ENCODE measurements at places on chromosomes 16 and 17.

DNA sequence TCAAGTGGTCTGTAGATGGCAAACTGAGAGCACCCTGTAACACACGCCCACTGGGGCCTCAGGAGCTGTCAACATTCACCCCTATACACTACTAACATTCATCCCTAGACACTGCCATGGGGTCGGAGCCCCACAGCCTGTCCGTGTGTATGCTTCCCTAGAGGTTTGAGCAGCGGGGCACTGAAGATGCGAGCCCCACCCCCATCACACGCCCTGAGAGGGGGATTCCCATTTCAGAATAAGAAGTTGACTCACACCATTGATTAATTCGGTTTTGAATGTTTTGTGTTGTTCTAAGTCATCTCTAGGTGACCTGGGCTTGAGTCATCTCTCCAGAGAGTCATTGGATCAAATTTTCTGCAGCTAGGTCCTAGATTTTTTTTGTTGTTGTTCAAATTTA lies 37.3 kb upstream of the MMD start:
- peak; percentile 81 for DNase-seq

DNA sequence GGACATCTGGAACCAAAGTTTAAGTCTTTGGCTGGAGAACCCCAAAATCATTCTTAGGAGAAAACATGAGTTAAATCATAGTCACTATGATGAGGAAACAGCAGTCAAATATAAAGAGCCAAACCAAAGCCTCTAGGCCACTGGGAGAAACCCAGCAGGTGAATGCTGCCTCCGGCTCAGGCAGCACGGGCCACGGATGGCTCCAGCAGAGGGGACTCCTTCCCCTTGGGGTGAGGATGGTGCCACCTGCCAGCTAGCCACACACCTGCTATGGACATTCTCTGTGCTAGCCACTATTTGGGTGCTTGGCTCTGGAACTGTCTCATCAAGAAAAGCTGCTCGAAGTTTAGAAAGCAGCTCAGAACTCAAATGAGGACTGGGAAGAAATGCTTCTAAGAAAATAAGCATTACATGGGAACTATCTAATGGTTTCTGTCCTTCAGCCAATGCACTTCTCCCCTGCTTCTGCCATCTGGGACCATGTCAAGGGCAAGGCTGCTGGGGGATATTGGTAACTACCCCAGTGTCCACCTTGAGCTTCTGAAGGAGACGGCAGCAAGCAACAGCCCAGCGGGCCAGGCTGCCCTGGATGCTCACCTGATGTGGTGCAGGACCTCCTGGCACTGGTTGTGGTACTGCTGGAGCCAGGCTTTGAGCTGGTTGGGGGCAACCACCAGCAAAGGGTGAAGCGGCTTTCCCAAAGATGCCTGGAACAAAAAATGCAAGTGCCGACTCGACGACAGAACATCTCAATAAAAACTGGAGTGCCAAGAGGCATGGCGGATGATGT lies 22.5 kb downstream of the ELAC2 start:
- DNase-seq: no peak

GRCh38 chr17:67272312-67273047 lies 27.5 kb upstream of the HELZ start:
- no peak for DNase-seq

- no peak for DNase-seq
These were observed 10.0 kb upstream of the NAGLU start for GRCh38 chr17:42526031-42526444.

GRCh38 chr16:49940464-49941224 lies 84.4 kb upstream of the CNEP1R1 start:
- no peak for DNase-seq

- DNase-seq: no peak
These were observed 1279.0 kb upstream of the CDH8 start for GRCh38 chr16:63315229-63315628.

DNA sequence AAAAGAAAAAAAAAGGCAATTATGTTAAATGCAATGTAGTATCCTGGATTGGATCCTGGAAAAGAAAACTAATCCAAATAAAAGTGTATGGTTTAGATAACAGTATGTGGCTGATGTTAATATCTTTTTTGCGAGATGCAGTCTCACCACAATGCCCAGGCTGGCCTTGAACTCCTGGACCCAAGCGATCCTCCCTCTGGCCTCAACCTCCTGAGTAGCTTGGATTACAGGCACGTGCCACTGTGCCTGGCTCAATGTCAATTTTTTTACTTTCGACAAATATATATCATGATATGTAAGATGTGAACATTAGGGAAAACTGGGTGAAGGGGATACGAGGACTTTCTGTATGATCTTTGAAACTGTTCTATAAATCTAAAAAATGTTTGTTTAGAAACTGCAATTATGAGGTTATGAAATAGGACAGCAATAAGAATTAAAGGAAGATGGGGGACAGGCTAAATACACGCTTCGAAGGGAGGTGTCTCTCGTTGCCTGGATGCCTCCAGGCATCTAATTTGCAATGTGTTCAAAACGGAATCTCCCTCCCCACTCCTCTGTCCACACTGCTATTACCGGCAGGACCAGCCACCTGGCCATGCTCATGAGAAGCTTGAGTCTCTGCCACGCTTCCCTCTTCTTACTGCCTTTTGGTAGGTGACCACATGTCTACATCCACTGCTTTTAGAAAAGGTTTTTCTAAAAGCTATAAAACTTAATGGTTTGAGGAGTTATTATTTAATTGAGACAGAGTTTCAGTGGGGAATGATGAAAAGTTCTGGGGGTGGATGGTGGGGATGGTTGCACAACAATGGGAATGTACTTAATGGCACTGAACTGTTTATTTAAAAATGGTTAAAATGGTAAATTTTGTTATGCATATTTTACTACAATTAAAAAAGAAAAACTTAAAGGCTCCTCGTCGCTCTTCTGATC lies 15.2 kb downstream of the UBE2O start:
- no peak for DNase-seq

DNA sequence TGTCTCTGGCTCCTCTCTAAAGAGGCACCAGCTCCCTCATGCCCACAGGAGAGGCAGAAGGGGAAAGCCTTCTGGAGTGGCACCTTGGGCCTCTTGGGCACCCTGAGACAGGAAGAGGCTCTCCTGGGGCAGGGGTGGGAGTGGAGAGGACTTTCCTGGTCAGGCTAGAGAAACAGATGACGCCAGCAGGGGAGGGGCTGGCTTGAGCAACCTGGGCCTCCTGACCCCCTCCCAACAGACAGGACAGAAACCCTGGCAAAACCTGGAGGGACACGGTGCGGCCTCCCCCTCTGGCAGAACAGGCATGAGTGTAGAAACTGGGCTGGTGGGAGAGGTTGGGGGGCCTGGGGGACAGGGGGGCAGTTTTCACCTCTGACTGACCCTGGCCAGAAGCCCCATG lies 6.1 kb downstream of the SMIM5 start:
- DNase-seq: no peak

DNA sequence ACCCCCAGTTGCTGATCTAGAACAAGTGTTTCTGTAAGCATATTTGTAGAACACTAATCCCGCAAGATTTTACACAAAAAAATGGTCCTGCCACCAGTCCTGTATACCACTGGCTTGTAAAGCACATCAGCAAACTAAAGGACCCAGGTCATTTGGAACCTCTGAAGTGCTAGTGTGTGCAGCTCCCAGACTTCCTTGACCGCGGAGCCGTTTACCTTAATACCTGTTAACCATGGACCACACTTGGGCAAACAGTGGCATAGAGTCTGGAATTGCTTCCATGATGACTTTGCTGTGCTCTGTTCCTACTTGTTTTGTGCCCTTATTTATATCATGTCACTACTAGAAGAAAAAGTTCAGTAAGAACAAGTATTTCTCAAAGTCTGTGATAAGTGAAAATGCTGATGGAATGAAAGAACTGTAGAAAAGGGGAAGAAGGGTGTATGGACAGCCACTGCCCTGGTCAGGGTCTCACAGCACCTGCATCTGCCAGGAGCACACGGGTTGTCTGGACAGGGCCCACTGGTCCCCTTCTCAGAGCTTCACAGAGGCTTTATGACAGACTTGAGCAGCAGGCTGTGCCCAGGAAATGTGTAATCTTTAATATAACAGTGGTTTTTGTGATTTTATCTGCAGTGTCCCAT lies 29.3 kb downstream of the ALDH3A2 start:
- DNase-seq: no peak

DNA sequence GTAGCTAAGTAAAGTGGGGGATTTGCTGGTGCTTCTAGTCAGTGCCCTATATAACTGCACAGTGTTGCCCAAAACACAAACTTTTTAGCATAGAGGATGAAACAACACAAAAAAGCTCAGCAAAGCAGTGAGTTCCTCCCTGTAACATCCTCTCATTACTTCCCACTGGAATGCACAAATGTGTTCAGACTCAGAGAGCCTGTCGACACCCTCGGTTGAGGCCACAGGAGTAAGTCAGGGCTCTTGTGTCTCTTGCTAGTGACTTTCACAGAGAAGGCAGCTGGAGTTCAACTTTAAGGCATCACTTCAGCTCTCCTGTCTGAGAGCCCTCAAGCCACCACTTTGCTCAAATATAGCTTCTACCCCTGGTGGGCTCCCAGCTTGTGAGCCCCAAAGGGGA lies 107.2 kb upstream of the NETO2 start:
- DNase-seq: no peak

GRCh38 chr16:78094166-78094565 lies 5.3 kb upstream of the WWOX start:
- DNase-seq: no peak

DNA sequence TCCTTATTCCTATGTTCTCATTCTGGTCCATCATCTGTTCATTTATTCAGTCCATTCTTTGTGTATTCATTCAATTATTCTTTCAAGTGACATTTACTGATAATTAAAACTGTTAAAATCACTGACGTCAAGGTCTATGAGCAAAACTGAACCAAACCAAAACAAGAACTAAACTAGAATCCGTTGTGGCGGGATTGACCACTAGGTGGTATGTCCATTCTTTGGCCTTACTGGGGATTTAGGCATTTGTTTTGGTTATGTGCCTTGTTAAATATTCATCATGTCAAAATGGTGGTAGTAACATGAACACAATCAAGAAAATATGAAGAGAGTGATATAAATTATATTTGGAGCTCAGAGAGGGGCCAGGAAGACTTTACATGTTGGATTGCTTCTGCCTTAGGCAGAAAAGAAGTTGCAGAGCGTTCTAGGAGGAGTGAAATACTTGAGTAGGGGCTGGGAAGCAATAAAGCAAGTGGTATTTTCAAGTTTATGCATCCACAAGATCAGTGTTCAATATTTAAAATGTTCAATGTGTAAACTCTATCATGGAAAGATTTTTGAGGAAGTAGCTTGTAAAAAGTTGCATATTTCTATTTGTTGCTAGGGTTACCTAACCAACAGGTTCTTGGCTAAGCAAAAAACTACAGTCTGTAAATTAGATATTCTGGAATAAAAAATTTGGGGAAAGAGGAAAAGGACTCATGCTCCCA lies 129.0 kb downstream of the CDH13 start:
- no peak for DNase-seq
